ENCODE measurements at places on chromosomes 5 and 9. TPM values are rescaled to one million over a fixed set of nuclear protein-coding genes. Genes with fewer than 3 reads are reported as not detected.

GRCh38 chr5:123150089-123150488, 61.0 kb downstream of the PRDM6 start:
- no peaks in the 10 kb centered on the region for H3K36me3 ChIP-seq
- no peak overlapping the region for H3K4me3 ChIP-seq
- no peaks in the 10 kb centered on the region for H3K4me1 ChIP-seq
- H3K27me3 ChIP-seq = peaks cover 5% of the 10 kb centered on the region

GRCh38 chr9:98491231-98491651, 217.5 kb downstream of the GABBR2 start:
- DNase-seq = no peak
- H3K36me3 ChIP-seq = no peaks in the 10 kb centered on the region
- H3K27ac ChIP-seq = no peak overlapping the region
- H3K4me1 ChIP-seq = no peaks in the 10 kb centered on the region

DNA sequence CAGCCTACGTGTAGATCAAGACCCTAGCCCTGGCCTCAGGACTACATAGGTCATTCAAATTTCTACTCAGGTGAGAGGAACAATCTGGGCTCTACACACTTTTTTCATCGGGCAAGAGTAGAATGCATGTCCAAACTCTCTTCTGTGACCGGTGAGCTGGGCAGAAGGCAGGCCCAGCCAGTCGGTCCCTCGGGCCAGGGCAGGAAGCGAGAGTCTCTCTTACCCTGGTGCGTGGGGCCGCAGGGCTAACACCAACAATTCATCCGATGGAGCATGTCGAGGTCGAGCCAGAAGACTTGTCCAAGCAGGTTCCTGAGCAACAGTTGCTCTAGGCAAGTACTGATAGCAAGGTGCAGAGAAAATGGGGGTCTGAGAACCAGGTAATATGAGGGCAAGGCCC, 88.5 kb downstream of the KLHL3 start:
- DNase-seq = no peak
- no peak overlapping the region for H3K4me3 ChIP-seq
- H3K27me3 ChIP-seq = no peaks in the 10 kb centered on the region
- no peak overlapping the region for H3K27ac ChIP-seq
- H3K36me3 ChIP-seq = peaks cover 2% of the 10 kb centered on the region

DNA sequence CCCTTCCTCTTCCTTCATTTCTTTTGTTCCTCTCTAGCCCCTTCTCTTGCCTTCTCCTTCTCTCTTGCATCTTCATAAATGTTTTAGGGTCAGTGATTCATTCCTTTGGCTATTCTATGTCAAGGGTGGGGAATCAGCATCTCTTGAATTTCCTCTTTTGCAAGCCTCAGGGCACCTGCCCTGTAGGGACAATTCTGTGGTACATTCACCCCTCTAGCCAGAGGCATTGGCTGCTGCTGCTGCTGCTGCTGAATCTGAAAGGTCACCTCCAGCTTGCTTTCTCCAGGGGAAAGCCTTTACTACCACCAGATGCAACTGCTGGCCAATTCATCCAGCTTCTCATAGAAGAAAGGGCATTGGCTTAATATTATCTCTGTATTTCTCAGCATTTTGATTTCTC, 87.3 kb downstream of the INSYN2B start:
- no peak overlapping the region for H3K27ac ChIP-seq
- H3K36me3 ChIP-seq = no peaks in the 10 kb centered on the region
- no peaks in the 10 kb centered on the region for H3K4me1 ChIP-seq
- DNase-seq = no peak
- no peaks in the 10 kb centered on the region for H3K27me3 ChIP-seq

DNA sequence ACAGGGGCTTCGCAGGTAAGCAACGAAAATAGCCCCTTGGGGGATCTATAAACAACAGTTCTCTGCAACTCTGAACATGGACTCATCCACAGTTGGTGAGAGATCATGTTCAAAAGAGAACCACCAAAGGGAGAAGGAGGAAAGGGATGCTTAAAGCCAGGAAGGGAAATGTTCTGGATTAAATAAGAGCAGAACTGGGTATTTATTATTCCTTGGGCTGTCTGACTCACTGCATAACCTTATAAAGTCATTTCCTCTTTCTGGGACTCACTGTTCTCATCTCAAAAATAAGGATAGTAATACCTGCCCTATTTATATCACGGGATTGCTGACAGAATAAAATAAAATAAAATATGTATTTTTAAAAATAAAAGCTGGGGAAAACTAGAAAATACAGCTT, 11.2 kb upstream of the MARCHF3 start:
- H3K36me3 ChIP-seq = no peaks in the 10 kb centered on the region
- H3K27me3 ChIP-seq = no peaks in the 10 kb centered on the region
- no peak for DNase-seq
- H3K4me3 ChIP-seq = no peak overlapping the region

DNA sequence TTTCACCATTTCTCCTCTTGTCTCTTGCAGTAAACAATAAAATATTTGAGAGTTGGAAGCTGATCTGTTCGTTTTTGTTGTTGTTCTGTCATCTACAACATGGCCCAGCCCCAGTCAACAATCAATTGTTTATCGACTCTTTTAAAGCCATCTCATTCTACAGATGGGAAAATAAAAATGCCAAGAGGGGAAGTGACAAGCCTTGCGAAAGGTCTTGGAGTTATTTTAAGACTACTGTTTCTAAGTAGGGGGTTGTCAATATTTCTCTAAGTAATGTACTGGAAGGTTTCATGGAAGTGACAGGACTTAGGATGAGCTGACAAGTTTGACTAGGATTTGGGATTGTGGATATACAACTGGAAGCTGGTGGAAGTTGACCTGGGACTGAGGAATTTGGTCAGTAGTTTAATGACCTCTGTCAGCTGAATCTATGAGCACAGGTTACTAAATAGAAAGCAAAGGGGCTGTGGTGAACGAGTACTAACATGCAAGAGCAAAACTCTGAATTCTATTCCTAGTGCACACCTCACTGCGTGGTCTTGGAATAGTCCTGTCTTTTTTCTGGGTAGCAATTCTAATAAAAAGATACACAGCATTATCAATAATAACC, 57.5 kb upstream of the ADRB2 start:
- DNase-seq = no peak
- H3K4me1 ChIP-seq = no peaks in the 10 kb centered on the region
- H3K4me3 ChIP-seq = no peak overlapping the region
- no peak overlapping the region for H3K27ac ChIP-seq

DNA sequence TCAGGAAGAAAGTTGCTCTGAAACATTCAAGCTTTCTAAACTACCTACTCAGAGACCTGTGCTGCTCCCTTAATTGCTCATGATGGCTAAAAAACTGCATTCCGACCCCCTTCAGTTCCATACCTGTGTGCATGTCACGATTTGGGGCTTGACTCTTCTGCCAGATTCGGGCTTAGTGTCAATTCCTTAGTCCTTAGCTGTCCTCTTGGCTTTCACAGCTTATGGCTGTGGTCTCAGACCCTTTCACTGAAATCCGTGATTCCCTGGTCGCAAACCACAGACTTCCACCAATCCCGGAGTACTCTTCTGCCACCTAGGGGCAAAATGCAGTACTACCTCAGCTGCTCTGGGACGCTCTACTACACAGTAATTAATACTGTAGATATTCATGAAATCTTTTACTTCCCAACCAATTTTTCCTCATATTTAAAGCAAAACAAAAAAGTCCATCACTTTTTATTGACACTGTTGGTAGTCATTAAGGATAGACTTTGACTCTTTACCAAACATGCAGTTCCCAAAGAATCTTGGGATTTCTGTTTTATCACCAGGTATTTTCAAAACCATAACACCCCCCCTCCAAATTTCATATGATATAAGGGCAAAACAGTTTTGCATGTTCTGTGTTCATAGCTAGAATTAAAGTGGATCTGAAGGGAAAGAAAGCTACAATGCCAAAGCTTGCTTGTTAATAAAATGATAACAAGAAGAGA, 617.4 kb downstream of the SLCO4C1 start:
- H3K36me3 ChIP-seq = no peaks in the 10 kb centered on the region
- no peak overlapping the region for H3K4me3 ChIP-seq
- DNase-seq = peak; percentile 29
- no peak overlapping the region for H3K27ac ChIP-seq
- H3K4me1 ChIP-seq = no peaks in the 10 kb centered on the region

IL3 gene
- not detected for polyA plus RNA-seq

CAMK4 gene
- polyA plus RNA-seq = 10.9 TPM

PCDHA12 gene
- 0.48 TPM for polyA plus RNA-seq

GABRA6 gene
- not detected for polyA plus RNA-seq

All from large intestine (tissue), 12 donors.